ENCODE measurements at places on chromosomes 7 and 10.
A peak's percentile ranks its signal among the peaks of the same experiment; 100 is the strongest.

DNA sequence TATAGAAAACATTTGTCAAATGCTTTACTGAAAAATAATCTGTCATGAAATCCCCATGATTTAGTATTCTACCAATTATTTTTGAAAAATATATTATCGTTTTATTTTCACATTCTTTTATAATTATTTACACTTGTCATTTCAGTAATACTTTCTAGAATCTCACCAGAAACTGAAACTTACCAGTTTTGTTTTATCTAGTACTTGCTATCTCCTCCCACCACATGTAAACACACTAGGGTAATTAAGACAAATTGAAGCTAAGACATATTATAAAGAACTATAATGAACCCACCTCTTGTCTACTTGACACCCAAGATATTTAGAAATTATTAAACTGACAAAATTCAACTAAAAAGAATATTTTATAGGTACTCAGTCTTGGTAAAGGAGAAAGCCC lies 51.5 kb upstream of the GRM3 start:
- no peak for DNase-seq

DNA sequence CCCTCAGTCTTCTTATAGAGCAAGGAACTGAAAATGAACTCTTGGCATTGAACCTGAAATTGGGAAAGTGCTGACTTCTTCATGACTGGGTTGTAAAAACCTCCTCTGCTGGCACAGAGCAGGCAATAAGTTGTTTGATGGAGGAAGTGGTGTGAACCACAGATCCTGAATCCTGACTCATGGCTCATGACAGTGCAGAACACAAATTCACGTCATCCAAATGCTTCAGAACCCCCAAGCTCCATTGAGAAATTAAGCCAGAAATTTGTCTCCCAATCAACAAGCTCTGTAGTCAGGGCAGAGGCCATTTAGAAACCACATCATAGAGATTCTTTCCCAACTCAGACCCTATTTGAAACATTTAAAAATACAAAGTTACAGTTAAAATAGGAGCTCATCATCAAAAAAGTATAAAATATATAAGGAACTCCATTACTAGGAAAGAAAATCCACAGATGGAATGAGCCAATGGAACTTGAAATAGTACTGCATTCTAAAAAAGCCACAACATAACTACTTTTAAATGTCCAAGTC lies 10.3 kb upstream of the STK17A start:
- DNase-seq = peak; percentile 82

- DNase-seq = no peak
Observed at GRCh38 chr7:157907091-157907490, 570.3 kb downstream of the DNAJB6 start.

DNA sequence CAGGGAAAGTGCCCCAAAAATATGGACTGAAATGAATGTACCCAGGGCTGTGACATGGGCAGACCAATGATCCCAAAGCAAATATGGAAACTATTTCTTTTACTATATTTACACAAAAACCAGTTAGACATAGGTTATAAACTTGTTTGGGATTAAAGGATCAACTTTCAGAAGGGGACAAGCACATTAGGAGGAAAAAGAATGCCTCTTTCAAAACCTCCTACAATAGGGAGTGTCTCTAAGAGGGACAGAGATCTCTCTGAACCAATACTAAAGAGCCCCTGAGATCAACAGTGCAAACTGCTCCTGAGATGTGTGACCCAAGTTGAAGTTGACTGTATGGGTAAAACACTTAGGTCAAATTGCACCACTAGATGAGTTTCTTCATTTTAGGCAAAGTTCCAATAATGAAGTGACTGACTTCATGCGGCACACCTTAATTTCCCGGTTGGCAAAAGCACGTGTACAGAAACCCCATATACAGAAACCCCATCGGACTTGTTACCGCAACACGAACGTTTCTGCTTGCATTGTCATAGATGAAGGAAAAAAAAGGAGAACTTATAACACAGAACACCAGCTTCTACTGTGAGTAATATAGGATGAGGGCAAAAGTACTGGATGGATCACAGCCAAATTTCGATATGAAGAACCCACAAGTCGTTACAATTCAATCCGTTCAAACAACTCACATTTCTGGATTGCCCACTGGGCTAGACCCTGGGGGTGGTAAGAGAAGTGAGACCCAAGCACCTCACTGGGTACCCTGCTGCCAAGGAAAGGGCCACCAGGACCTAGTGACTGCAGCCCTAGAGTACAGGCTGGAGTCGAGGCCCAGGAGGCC lies 4.3 kb downstream of the SVIL start:
- no peak for DNase-seq

GRCh38 chr7:27775782-27776181 lies 35.8 kb downstream of the TAX1BP1 start:
- no peak for DNase-seq

DNA sequence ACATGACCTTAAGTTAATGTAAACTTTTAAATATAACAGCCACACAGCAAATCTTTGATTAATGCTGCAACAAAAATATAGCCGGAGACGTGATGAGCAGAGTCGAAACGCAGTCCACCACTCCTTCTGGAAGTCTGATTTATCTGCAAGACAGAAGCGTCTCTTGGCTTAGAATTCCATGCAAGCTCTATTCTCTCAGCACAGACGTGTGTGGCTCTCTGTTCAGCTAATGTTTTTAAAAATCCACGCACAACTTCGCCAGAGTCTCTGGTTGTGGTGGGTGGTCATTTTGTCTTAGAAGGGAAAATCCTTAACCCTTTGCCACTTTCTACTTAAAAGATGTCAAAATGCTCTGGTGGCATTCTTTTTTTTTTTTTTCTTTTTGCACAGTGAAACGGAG lies 438.0 kb upstream of the MGMT start:
- no peak for DNase-seq

DNA sequence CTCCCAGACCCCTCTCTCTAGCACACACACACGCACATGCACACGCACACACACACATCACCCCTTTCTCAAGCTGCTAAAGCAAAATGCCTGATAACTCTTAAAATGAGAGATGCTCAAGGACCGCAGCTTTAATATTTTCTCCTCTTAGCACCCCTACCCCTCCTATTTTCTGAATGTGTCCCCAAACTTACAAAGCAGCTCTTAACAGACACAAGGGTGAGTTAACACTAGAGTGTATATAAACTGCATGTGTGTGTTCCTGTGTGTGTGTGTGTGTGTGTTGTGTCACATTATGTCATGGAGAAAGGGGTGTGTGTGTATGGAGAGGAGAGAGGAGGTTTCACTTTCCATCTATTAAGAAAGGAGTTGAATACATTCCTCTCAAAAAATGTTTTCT lies 1.3 kb downstream of the PTN start:
- DNase-seq = no peak

DNA sequence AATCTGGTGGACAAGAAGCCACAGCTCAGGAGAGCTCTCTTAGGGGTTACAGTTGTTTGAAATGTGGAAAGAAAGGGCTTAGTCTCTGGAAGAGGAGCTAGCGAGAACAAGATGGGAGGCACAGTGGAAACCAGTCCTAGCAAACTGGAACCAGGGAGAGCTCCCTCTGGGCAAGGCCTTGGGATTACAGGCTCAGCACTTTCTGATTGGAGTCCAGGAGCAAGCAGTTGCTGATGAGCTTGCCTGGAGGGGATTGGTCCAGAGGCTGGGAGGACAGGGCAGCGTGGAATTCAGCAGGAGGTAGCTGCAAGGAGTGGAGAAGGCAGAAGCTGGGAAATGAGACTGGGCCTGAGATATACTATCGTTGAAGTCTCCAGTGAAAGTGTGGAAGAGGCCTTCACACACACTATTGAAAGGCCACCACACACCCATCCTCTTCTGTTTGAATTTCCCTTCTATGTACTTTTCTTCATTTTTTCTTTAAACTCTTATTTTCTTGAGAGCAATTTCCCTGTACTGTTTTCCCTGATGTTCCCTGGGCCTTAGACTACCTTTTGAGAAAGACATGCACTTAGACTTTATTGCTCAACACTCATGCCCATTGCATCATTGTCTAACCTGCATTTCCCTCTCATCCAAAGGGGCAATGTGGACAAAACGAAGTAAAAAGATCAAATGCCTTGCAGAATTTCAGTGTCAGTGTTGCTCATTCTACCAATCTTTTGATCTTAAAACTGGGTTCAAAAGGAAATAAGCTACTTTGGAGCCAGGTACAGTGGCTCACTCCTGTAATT lies 57.8 kb upstream of the LANCL2 start:
- DNase-seq = no peak

DNA sequence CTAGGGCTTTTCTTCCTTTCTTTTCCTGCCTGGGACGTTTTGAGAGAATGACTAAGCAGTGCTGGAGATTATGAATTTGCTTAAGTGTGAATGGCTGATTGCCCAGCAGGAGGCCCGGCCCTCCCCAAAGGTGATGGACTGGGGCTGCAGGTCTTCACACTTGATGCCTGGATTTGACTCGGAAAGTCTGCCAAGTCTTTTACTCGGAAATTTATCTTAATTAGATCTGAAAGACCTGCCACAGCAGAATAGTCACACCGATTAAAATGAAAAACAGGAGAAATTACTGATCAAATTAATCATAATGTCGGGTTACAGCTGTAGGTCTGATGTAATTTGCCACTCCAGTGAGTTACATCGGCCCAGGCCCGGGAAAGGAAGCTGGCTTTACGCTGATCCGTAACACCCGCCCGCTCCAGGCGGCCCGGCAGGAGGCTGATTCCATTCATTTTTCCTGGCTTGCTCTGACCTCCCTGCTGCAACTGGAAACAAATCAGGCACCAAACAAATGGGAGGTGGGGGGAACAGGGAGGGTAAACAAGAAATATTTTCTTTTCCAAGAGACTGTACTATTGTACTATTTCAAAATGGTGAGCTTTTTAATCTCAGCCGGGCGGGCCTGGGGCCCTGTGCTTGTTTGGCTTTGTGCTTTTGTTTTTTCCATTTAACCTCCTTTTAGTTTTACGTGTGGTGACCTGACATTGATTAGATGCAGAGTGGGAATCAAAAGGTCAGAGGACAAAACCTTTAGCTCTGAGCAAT lies 212.4 kb upstream of the YAE1 start:
- DNase-seq = no peak

- no peak for DNase-seq
Observed at GRCh38 chr10:6217611-6218010, 14.9 kb downstream of the PFKFB3 start.

DNA sequence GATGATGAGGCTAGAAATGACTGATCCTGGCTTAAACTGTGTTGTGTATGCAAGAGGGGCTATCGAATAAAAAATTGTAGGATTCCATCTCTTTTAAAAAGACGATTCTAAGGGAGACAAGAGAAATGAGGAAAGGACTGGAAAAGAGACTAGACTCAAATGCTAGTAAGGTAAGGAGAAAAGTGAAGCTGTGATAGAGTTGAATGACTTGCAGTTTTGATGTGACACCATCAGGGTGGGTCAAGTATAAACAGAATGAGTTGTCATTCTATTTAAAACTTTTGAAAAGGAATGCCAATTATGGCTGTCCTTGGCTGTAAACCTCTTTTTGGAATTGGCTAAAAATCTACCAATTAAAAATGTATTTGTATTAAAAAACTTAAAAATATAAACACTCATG lies 184.5 kb upstream of the PHF14 start:
- DNase-seq = no peak

DNA sequence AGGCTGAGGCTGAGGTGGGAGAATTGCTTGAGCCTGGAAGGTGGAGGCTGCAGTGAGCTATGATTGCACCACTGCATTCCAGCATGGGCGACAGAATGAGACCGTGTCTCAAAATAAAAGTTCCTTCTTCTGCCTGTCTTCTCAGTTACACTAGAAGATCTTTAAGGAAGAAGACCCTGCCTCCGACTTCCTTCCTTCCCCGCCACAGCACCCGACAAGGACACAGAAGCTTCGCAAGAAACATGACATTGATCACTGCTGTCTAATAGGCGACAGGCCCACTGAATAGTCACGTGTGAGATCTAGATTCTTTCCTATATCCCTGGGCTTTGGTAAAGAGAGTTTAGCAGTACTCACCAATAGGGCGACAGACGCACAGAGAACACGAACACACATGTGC lies 118.2 kb downstream of the PRPF18 start:
- no peak for DNase-seq

- DNase-seq = no peak
Observed at GRCh38 chr7:150408393-150409299, 29.5 kb downstream of the ZNF775 start.

DNA sequence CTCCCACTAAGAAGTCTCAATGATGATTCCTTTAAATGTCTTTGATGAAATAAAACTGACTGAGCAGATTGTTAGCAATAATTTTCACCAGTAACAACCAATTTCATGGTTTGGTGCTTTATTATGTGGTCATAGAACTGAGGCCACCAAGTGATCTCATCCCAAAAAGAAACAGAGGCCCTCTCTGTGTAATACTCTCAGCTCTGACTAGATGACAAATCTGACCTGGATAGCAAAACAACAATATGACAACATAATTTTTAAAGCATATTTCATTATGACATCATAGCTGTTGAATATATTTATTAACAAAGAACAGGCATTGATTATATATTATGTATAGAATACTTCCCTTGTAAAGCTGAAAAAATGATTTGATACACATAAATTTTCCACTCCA lies 5.9 kb downstream of the SEMA3E start:
- no peak for DNase-seq

DNA sequence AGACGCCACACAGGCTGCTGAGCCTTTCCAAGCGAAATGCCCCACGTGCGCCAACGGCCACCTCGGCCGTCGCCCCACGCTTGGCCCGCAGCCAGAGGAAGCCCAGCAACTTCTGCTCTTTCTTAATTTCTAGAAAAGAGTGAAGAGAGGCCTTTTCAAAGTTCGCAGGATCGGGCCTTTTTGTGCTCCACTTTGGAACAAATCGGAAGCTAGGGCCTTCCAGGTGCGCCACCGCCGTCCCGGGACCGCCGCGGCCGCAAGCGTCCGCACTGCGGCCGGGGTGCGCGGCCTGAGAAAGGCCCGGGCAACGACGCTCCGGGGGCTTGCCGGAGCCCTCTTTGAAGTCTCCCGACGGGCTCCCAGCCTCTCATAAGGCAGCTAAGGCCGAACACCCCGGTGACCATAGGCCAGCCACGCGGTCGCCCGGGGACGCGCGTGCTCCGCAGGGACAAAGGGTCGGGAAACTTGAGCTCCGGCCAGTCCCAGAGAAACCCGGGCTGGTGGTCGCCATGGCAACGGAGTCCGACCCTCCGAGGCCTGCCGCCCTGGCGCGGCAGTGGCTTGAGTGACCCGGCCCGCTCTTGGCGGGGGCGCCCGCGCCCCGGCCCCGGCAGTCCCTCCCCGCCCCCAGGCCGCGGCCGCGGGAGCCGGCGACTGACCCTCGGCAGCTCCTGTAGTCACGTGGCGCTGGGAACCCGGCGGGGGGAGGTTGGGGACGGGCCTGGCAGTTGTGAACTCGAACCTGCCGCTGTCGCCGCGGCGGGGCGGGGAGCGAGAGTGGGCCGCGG lies at the start of gene REPIN1:
TSS of gene REPIN1 (plus strand) at position 727 of the 788 bp plus-strand sequence. CDS start 890 bp downstream, outside the sequence.
- no peak for DNase-seq
